NCI-H446 treated with DMSO at 0.1 percent for 48 hours (cell line): ENCODE measurements at places on chromosomes 3 and 15.
A peak's percentile ranks its signal among the peaks of the same experiment; 100 is the strongest.

DNA sequence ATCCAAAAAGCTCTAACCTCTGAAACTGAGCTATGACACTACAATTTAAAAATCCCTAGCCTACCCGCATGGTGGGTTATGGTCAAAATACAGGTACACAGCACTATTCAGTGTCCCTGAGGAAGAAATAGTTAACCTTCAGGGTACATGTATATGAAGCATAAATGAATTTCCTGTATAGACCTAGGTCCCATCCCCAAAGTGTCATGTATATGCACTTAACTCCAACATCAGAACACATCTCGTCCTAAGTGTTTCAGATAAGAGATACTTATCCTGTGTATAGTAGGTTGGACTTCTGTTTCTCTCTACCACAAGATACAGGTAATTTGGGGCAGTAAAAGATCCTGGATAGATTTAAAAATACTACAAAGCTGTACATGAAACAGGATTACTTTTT, 6.4 kb downstream of the RPL14 start:
- no peak for DNase-seq

- no peak for DNase-seq
Observed at GRCh38 chr3:50419595-50420370, 60.5 kb upstream of the TMEM115 start.

- no peak for DNase-seq
Observed at GRCh38 chr3:63966871-63967270, 54.7 kb upstream of the SCAANT1 start.

DNA sequence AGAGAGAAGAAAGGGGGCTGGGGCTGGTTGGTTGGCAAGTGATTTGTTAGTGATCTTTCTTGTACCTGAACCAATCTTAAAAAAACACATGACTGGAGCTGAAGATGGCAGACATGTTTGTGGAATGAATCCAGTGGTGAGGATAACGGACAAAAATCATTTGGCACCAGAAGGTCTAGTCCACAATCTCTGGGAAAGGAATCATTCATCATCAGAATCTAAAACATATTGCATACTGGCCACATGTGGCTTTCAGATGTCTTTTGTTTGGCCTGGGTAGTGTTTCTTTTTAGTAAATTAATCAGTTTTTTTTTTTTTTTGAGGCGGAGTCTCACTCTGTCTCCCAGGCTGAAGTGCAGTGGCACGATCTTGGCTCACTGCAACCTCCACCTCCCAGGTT, 5.0 kb downstream of the NEK11 start:
- no peak for DNase-seq

- no peak for DNase-seq
Observed at GRCh38 chr3:66115858-66116654, 77.3 kb upstream of the MAGI1 start.

- DNase-seq, result no peak
Observed at GRCh38 chr3:189593581-189593980, 37.6 kb upstream of the TP63 start.

GRCh38 chr3:38084334-38085310, 45.6 kb downstream of the DLEC1 start:
- DNase-seq, result no peak

DNA sequence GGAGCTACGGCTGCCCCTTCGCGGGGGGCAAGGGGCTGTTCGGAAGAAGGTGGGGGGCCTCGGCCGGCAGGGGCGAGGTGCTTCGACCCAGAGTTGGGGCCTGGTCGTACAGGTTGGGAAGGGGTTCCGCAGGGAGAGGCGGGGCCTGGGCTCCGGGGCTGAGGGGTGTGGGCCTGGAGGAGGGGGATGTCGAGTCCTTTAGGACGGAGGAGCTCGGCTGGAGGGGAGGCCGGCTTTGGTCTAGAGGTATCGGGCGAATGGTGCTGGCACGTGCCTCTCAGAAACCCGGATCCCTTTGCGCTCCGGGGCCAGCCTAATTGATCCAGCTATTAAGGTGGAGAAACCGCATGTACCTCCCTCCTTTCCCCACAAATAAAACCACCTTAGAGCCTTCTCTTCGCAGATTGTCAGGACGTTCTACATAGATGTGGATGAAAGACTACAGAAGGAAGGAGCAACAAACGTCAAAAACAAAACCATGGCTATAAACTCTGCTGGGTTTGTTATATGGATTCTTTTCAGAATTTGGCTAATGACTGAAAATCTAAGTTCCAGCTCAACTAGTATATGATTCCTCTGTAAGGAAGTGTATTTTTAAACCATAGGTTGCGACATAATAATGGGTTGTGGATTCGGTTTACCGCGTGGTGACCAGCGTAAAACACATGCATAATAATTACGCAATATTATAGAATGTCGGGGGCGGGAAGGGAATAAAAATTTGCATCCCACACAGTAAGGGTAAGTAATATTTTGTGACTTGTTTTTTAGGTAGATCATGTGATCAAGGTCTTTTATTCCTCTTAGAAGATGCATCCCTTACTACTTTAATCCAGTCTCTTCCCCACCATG, 644 bp upstream of the NGLY1 start:
- DNase-seq, result peak; percentile 1

GRCh38 chr3:123090728-123091531, 24.1 kb downstream of the PDIA5 start:
- no peak for DNase-seq
